ENCODE measurements at places on chromosomes 7 and 10.

DNA sequence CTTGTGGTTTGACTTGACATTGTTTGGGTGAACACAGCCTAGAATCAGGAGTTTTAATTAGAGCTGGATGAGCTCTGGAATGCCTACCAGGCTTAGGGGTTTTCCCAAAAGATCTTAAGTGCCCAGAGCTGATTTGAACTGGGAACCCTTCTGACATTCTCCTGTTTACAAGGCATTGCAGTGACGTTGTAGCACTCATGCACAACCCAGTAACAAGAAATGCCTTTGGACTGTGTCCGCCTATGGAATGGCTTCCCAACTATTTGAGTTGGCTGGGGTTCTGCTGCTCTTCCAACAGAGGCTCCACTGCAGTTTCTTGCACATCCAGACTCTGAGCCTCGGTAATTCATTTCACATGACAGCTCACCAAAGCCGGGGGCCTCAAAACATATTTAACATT, 76.7 kb upstream of the MKX start:
- no peak for DNase-seq

GRCh38 chr7:130831817-130832481, 97.9 kb upstream of the KLF14 start:
- DNase-seq = peak; percentile 29

DNA sequence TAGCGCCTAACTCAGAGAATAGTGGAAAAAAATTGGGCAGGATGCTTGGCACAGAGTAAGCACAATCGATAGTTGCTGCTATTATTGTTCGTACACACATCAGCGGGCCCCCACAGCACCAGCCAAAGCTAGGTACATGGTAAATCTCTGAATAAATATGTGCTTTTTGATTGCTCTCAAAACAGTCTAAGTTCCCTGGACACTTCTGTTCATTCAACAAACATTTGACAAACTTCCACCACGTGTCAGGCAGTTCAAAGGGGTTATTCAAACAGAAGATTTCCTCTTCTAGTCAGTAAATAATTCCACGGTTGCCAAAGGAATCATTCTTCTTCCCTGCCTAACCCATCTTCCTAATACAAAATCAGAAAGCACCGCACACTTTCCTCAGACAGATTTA, 150.8 kb downstream of the DGKI start:
- no peak for DNase-seq

DNA sequence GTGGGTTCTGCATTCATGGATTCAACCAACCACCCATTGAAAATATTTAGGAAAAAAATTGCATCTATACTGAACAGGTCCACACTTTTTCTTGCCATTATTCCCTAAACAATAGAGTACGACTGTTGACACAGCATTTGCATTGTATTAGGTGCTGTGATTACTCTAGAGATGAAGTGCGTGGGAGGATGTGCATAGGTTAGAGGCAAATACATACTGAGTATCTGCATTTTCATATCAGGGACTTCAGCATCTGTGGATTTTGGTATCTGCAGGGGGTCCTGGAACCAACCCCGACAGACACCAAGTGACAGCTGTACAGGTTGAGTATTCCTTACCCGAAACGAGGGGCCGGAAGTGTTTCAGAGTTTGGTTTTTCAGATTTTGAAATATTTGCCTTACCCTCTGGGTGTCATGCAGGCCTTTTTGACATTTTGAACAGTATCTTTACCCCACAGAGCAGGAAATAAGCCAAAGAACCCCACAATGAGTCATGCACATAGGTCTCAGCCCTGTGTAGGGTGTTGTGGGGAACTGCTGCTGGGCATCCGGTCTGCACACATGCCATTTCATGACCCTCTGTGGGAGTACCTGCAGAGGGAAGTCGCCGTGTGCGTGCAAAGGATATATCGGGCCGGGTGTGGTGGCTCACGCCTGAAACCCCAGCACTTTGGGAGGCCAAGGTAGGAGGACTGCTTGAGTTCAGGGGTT, 14.5 kb downstream of the NUDT5 start:
- no peak for DNase-seq

GRCh38 chr7:1283941-1284742, 51.5 kb downstream of the UNCX start:
- DNase-seq = no peak

- DNase-seq = peak; percentile 52
These were observed 26.9 kb downstream of the ASAH2 start for GRCh38 chr10:50224330-50224952.

DNA sequence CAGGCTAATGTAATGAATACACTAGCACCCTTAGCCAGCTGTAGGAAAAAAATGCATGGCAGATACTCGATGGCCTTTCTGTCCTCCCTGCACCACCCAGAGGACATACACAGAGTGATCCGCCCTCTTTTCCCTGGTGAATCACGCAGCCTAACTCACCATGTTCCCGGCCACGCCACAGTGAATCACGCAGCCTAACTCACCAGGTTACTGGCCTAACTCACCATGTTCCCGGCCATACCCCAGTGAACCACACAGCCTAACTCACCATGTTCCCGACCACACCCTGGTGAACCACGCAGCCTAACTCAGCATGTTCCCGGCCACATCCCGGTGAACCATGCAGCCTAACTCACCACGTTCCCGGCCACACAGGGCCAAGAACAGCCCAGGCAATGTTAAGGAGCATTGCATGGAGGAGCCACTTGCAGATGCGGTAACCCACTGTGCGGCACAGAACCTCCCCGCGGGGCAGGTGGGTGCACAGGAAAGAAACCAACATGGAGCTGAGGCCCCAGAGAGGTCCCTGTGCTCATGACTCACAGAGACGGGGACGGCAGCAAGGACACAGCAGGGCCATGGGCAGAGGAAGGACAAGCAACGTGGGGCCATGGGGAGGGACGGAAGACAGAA, 508.5 kb downstream of the DNAJB6 start:
- no peak for DNase-seq

DNA sequence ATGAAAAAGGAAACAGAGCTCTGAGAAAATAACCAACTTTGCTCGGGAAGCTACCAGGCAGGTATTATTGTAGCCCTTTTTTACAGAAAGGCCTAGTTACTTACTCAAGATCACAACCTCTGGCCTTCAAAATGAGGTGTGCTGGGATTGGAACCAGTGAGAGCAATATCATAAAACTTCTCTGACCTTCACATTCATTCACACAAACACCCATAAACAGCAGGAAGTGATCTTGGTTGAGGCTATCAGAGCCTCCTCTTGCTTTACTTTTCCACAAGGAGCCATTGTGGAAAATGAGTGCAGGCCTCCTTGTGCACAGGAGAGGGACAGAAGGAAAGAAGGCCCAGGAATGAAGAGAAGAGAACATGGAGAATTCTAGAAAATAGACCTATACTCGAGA, 204.5 kb upstream of the NPVF start:
- no peak for DNase-seq

GRCh38 chr10:63206997-63207811, 74.1 kb downstream of the NRBF2 start:
- no peak for DNase-seq

DNA sequence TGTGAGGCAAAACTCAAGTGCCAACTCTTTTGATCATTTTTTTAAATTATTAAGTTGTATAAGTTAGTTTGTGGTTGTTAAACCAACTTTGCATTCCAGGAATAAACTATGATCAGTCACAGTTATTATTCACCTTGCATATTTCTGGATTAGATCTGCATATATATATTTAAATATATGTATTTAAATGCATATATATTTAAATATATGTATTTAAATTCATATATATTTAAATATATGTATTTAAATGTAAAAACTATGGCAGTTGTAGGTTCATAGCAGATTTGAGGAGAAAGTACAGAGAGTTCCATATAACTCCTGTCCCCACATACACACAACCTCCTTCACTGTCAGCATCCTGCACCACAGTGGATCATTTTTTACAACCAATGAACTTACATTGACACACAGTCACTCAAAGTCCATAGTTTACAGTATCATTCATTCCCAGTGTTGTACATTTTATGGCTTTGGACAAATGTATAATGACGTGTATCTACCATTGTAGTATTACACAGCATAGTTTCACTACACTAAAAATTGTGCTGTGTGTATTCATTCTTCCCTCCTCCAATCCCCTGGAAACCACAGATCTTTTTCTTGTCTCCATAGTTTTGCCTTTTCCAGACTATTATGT, 49.7 kb downstream of the TBC1D12 start:
- DNase-seq = no peak

- no peak for DNase-seq
These were observed 31.1 kb upstream of the RET start for GRCh38 chr10:43045631-43046287.

DNA sequence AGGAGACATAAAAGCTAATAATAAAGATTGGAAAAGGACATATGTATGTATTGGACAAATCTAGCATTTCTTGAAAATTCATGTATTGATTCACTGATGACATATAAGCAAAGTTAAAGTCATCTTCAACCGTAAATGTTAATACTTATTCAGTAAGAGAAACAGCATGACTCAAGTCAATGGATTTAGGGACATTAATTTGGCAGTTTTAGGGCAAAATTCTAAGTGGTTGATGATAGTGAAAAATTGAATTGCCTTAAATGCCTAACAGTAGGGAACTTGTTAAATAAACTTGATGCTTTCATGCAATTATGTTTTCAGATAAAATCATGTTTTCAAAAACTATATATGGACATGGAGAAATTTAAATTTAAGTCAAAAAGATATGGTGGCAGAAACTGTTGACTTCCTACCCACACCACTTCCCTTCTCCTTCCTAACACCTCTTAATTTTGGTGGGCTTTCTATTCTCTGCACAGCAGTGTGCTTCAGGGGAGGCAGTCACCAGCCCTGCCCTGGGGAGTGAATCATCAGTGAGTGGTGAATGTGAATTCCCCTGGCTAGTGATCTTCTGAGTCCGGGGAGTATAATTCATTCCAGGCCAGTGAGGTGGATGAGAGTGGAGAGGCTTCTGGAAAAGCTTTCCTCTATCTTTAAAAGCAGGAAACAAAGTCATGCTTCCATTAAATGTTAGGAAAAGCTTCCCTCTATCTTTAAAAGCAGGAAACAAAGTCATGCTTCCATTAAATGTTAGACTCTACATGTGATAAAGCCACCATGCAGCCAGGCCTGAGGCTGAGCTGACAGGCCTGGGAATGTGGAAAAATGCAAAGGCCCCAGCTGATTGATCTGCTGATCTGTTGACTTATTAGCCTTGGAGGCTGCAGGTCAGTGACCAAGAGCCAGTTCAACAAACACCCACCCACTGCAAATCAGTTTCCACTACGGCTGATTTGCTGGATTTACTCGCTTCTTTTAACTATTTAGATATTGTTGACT, 25.2 kb upstream of the ITGB1 start:
- DNase-seq = no peak

GRCh38 chr10:105770524-105771212, 1129.6 kb downstream of the SORCS3 start:
- no peak for DNase-seq

DNA sequence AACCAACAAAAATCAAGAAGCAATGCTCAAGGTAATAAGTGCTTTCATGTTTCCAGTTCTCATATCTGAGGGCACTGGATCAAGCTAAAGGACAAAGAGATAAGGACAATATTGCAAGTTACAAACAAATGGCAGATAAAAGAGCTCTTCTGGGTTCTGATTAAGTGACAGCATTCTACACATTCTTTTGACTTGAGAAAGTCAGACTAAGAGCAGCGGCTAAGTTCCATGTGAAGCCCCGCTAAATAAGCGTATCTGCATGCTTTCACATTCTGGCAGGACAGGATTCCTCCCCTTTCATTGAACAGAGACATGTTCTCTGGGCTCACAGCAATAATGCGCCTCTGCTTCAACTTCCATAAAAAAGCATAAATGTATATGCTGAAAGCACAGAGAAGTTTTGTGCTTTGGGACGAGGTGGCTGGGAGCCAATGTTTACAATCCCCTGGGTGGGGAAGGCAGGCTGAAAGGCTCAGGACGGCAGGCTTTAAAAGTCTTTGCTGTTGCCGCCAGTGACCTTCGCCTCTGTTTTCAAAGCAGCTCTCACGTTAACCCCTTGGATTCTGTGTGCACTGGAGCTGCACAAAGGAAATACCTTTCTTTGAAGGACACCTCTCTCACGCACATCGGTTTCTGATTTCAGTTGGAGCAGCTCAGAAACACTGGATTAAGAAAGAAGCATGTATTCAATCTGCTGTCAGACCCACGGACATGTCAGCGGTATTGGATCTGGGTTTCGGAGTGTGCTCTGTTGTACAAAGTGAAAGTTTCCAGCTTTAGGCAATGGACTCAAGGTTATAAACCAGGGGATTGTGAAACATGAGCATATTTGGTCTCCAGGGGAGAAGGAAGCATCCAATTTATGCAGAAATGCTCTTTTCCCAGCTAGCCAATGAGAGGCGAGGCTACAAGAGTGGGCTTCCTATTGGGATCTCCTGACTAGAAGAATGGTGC, 105.4 kb upstream of the FAM133B start:
- no peak for DNase-seq

- no peak for DNase-seq
These were observed 70.0 kb upstream of the AGBL3 start for GRCh38 chr7:134916171-134916883.

- peak; percentile 28 for DNase-seq
These were observed 31.7 kb downstream of the GPR22 start for GRCh38 chr7:107501593-107501992.

GRCh38 chr7:84549409-84549808, 354.8 kb upstream of the SEMA3A start:
- DNase-seq = no peak

DNA sequence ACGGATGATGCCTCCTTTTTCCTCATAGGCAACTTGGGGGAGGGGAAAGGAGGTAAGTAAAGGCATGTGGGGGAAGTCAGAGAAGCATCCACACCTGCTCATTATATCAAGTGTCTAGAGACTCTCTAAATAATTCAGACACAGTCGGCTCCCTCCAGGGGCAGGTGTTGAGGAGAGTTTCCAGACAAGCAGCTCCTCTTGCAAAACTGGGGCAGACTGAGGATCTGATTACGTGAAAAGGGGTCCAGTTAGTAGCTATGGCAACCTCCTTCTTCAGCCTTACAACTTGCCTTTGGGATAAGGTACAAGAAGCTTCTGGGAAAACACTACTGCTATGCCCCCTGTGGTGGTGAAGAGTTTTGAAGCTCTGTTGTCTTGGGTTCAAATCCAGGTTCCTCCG, 39.0 kb upstream of the SORBS1 start:
- no peak for DNase-seq

- DNase-seq = no peak
These were observed 322.1 kb upstream of the AUTS2 start for GRCh38 chr7:69276011-69276729.
